Spinal cord (tissue), 10 donors: ENCODE measurements at places on chromosomes 7 and 10. TPM values are rescaled to one million over a fixed set of nuclear protein-coding genes. Genes with fewer than 3 reads are reported as not detected.

Gene DKK1
- total RNA-seq = 3.5 TPM

Gene DDC
- total RNA-seq = 2.3 TPM

Gene TMEM229A
- 2.1 TPM for total RNA-seq

Gene ZNF503
- 9.6 TPM for total RNA-seq

Gene MYO1G
- total RNA-seq = 1.4 TPM

Gene H2BK1
- total RNA-seq = not detected

Gene NACAD
- total RNA-seq = 11.8 TPM

Gene C10orf53
- total RNA-seq = not detected

Gene SRRM3
- 7.2 TPM for total RNA-seq

Gene TCAF2
- total RNA-seq = 2.3 TPM

Gene SDK1
- total RNA-seq = 10.4 TPM

Gene GHRHR
- total RNA-seq = 2.7 TPM

Gene TSPAN13
- 47.6 TPM for total RNA-seq

Gene EMX2
- 1.9 TPM for total RNA-seq

Gene NUTM2A
- 1.2 TPM for total RNA-seq

Gene HMX3
- 0.20 TPM for total RNA-seq

Gene TFPI2
- 5.4 TPM for total RNA-seq
